Placental pericyte (primary cell): ENCODE measurements at places on chromosomes 3 and 15. TPM values are rescaled to one million over a fixed set of nuclear protein-coding genes. Genes with fewer than 3 reads are reported as not detected.

Gene CFAP100
- not detected in 2 replicates for total RNA-seq

Gene SYNM
- total RNA-seq: 6.8 and 10.6 TPM in 2 replicates

Gene HTR3E
- total RNA-seq: not detected in 2 replicates

Gene FRMD5
- total RNA-seq: 0.88 and 13.5 TPM in 2 replicates

Gene CHL1
- not detected in 2 replicates for total RNA-seq

Gene PLXND1
- 75.3 and 86.9 TPM in 2 replicates for total RNA-seq

Gene WNT7A
- total RNA-seq: not detected in 2 replicates
